Endothelial cell of umbilical vein (primary cell): ENCODE measurements at places on chromosomes 16 and 17. TPM values are rescaled to one million over a fixed set of nuclear protein-coding genes. Genes with fewer than 3 reads are reported as not detected.

Gene CYGB
- 0.22 and 0.51 TPM in 2 replicates for polyA plus RNA-seq

Gene KAT8
- polyA plus RNA-seq, result 30.7 and 33.3 TPM in 2 replicates

Gene CHD9NB
- 0.35 and 0.44 TPM in 2 replicates for polyA plus RNA-seq

Gene CEP295NL
- polyA plus RNA-seq, result 0.10 and 0.13 TPM in 2 replicates

Gene CRYM
- not detected in 2 replicates for polyA plus RNA-seq

Gene CDH3
- polyA plus RNA-seq, result 0.03 TPM in 1 of 2 replicates, not detected in the other

Gene SPNS3
- polyA plus RNA-seq, result 0.18 and 0.24 TPM in 2 replicates
